ENCODE measurements at places on chromosomes 7 and 10. TPM values are rescaled to one million over a fixed set of nuclear protein-coding genes. Genes with fewer than 3 reads are reported as not detected.

DNA sequence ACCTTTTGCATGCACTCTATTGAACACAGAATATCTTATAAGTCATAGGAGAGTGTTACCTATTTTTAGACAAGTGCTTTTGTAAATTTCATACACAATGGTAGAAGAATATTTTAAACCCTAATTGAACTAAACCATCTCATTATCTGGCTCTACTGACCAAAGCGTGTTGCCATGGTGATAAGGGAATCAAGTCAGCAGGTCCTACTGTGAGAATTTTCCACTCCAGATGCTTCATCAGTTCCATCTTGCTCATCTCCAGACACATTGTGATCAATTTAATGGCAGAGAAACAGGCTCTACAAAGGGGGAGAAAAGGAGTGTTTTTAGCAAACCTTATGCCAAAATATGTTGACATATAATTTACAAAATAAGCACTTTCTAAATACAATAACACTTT, 621.9 kb upstream of the GHITM start:
- DNase-seq = peak; percentile 70

DNA sequence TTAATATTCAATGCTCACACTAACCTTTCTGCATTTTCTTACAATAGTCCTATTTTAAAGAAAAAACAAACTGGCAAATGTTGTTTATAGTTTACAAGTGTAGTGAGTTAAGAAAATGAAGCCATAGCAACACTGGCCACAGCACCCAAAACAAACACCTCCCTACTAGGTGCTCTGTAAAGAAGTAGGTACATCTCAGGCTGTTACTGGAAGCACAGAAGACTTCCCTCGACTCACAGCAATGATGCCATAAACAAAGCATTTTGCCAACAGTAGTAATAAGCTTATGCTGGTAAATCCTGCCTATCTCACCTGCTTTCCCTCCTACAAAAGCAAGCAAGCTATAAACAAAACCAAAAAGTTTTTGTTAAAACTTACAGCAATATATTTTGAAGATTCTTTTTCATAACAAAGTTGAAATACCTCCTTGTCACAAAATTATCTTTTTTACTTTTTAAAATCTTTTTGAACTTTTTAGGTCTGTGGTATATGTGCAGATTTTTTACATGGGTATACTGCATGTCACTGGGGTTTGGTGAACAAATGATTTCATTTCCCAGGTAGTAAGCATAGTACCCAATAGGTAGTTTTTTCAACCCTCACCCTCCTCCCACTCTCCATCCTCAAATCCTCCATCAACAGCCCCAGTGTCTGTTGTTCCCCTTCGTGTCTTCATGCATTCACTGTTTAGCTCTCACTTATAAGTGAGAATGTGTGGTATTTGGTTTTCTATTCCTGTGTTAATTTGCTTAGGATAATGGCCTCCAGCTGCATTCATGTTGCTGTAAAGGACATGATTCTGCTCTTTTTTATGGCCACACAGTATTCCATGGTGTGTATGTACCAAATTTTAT, 28.4 kb downstream of the COA1 start:
- DNase-seq = no peak

DNA sequence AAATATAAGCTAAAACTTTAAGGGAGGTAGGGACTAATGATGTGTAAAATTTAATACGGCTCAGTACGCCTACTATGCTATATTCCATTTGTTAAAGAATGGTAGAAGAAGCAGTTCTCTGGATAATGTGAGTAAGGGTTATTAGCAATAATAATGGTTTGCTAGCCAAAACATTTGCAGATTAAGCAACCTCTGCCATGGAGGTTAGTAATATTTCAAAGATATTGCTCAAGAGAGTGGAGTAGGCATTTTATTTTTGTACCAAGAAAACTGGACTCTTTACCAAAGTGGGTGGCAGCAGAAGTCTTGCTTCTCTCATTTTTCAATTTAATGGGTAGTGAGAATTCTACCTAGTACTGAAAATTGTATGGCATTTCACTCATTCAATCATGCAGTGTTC, 158.9 kb upstream of the TMEM106B start:
- no peak for DNase-seq

DNA sequence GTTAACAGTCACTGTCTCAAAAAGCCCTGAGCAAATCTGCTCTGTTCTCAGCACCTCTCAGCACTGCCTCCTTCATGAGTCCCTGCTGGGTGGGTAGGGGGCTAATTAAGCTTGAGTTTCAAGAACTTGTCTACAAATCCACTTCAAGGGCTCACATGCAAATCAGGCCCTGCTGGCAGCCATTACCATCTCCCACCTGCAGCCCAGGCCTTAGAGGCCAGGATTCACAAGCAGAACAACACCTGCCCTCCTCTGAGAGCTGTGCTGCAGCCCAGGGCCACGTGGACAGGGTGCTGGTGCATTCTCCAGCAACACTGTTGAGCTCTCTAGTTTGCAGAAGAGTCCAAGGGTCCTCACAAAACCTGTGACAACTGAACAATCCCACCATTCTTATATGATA, 119.2 kb downstream of the DPP6 start:
- DNase-seq = no peak

DNA sequence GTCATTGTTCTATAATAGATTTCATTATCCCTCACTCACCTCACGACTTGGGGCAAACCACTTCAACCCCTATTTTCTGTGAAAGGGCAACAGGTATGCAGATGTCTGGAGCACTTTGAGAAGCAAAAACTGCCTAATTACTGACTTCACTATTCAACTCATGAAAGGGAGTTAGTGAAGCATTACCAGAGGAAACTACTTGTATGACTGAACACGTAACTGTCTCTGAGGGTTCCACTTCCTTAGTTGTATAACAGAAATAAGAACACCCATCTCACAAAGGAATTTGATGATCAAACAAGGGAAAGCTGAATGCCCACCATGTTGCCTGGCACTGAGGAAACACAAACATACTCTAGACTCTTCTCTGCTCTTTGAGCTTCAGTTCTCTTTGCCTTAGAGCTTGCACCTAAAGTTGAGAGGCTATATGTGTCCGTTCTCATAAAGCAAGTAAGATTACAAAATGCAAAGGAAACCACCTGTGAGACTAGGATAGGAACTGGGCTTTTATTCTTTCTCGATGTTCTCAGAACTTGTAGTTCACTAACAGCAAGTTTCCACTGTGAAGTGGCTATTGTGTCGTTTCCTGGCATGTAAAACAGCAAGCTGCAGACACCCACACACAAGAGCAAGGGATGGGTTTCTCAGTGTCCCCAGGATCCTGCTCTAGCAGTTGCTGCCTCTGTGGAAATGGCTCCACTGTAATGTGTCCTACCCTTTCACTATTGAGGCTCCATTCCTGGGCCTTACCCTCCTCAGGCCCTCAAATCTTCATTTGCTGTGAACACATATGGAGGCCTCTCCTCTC, 2.6 kb downstream of the TMEM243 start:
- no peak for DNase-seq

The FAM171A1 gene
- polyA plus RNA-seq = 78.6 TPM

The ARHGEF5 gene
- 6.1 TPM for polyA plus RNA-seq
